ENCODE measurements at places on chromosomes 16 and 17.

GRCh38 chr17:81082177-81083073 lies 47.5 kb downstream of the BAIAP2 start:
- DNase-seq = no peak

DNA sequence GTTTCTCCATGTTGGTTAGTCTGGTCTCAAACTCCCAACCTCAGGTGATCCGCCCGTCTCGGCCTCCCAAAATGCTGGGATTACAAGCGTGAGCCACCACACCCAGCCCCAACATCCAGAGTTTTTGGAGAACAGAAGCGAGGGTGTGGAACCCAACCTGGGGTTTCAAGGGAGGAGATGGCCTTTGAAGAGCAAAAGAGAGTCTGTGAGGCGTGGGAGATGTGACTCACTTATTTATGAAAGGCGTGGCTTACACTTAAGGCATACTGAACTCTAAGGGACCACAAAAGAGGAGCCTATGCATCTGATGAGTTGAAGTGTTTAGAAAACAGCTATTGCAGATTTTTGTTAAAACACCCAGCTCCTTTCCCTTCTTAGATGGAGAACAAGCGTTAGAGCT lies 18.9 kb downstream of the ARSG start:
- peak; percentile 48 for DNase-seq

DNA sequence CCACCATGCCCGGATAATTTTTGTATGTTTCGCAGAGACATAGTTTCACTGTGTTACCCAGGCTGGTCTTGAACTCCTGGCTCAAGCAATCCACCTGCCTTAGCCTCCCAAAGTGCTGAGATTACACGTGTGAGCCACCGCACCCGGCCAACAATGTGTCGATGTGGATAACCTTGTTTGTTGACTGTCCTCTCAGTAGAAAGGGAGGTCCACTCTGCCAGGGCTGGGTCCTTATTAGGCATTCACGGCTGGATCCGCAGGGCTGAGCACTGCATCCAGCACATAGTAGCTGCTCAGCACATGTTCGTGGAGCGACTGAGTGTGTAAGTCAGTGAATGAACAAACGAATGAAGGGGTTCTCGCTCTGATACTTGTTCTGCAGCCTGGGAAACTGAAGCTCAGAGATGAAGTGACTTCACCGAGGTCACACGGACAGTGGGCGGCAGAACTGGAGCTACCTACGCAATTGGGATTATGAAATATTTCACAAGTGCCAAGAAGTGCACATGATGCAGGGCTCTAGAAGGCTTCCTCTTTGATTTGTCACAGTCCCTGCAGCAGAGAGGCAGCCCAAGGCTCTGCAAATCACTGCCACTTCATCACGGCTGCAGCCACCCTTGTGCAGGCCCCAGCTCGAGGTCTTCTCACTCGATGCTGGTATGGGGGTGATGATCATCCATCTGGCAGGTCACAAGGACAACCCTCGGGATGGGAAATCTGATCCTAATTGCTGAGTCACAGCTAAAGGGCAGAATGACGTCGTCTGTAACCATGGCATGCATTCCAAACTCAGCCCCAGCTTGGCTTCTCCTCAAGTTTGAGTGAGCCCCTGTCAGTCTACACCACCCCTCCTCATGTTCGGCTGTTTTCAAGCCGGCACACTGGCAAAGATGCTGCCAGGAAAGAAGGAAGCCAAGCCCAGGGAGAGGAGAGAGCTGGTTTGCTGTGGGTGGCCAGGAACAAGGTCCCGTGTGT lies 28.0 kb upstream of the SNN start:
- no peak for DNase-seq

DNA sequence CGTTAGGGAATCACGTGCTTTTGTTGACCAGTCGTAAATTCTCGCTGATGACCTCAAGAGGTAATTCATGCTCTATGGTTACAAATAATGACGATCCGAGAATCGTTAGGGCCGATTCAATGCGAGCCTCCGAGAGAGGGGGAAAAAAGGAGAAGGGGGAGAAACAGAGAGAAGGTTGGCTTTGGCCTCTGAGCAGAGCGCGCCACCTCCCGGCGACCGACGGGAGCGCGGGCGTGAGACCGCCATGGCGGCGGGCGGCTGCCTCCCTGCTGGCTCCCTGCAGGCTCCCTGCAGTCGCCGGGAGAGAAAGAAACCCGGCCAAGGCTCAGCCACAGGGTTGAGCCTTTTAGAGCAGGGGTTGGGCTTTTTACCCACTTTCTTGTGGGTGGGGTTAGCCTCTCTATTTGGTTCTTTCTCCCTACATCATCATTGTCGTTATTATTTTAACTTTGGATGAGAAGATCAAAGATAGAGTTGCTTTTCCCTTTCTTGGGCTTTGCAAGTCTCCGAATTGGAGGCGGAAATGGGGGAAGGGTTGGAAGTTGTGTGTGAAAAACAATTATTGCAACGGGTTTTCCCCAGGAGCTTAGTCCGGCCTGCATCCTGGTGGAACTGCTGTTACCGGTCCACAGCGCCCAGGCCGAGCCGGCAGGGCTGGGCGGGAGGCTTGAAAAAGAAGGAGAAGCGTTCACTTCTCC lies 410 bp upstream of the HOXB5 start:
- peak; percentile 71 for DNase-seq

GRCh38 chr16:5917436-5918195 lies 820.0 kb upstream of the EEF2KMT start:
- DNase-seq = no peak

GRCh38 chr17:17151055-17151454 lies 55.1 kb downstream of the PLD6 start:
- DNase-seq = no peak

- DNase-seq = no peak
Measured at GRCh38 chr16:17459903-17460521, 10.7 kb downstream of the XYLT1 start.

DNA sequence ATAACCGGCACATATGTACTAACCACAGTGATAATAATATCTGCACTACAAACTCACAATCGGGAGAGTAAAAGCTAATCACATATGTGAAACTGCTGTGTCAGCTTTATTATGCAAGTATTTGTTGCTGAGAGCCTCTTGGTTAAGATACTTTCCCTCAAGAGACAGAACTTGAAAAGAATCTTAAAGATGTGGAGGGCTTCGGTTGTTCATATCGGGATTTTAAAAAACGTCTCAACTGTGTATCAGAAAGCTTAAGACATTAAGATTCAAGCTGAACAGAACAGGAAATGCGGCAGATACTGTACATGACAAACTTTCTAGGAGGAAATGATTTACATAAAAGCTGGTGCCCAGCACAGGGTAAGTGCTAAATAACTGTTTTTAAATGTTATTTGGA lies 27.5 kb upstream of the HLF start:
- DNase-seq = no peak

DNA sequence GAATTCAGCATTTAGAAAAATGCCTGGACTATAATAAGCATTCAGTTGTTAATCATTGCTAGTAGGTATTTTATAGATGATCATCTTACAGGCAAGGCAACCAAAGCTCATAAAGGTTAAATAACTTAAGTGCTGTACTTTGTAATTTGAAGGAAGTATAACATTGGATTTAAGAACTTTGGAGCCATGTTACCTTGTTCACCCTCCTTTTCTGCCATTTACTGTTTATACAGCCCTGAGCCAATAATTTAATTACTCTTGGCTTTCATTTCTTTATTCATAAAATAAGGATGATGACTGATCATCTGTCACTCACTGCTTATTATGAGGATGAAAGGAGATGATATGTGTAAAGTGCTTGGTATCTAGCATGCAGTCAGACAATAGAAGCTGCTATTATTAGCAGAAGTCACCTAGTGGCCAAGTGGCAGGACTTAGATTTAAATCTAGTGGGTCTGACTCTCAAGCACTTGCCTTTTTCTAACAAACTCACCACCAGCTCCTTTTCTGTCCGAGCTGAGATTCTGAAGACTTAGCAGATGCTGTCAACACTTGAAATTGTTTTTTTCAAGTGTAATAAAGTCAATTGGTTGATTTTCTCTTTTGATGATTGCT lies 18.3 kb upstream of the DDX52 start:
- no peak for DNase-seq
